ENCODE measurements at places on chromosomes 3 and 15.

GRCh38 chr15:100107151-100107550, 234.6 kb downstream of the ADAMTS17 start:
- DNase-seq, result no peak

DNA sequence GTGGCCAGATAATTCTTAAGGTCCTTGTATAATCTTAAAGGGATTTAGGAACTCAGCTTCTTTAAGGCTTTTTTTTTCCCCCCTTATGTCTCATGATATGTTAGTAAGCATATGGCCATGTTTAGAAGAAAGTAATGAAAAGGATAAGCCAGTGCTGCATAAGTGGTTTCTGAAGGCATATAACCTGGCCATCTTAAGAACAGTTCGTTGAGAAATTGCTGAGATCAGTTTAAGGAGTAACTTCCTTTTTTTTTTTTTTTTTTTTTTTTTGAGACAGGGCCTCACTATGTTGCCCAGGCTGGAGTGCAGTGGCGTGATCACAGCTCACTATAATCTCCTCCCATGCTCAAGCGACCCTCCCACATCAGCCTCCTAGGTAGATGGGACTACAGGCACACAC, 51.7 kb downstream of the UBE2E2 start:
- DNase-seq, result no peak

DNA sequence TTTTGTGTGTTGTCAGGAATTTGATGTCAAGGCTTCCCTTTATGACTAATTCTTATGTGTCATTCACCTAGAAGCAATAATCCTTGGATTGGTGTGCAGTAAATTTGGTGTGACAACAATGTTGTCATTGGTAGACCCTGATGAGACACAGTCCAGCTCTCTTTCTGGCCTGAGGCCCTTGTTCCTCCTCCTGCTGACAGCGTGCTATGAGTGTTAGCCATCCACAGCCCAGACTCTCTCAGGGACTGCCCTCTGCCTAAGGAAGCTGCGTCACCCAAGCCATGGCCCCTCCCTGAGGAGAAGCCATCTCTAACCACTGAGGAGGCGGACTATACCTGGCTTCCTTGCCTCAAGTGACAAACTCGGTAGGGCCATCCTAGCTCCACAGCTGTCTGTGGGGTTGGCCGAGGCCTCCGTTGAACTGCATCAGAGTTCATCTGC, 13.3 kb upstream of the TM4SF1 start:
- no peak for DNase-seq

GRCh38 chr15:71312194-71312708, 197.0 kb downstream of the THSD4 start:
- DNase-seq, result no peak

- DNase-seq, result no peak
These were observed 48.3 kb downstream of the CLDN11 start for GRCh38 chr3:170467007-170467406.

GRCh38 chr3:16529264-16529663, 15.8 kb upstream of the RFTN1 start:
- DNase-seq, result peak; percentile 38

DNA sequence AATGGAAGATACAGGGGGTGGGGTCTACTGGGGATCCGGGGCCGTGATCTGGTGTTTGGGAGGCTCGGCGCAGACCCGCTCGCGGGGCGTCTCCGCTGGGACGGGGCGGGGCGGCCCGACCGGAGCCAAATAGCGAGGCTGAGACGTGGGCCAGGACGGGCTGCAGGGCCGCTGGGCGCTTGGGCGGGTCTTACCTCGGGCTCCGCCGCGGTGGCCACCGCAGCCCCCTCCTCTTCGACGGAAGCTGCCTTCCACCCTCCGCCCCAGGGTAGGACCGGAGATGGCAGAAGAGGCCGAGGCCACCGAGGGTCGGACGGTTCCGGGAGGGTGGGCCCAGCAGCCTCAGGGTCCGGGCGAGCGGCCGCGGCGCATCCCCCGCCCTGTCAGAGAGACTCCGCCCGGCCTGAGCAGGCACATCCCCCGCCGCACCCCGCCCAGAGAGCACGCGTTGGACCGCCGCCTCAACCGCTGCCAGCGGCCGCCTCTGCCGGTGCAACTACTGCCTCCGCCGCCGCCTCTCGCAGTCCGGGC, 399 bp downstream of the MYO9A start:
- peak; percentile 69 for DNase-seq

DNA sequence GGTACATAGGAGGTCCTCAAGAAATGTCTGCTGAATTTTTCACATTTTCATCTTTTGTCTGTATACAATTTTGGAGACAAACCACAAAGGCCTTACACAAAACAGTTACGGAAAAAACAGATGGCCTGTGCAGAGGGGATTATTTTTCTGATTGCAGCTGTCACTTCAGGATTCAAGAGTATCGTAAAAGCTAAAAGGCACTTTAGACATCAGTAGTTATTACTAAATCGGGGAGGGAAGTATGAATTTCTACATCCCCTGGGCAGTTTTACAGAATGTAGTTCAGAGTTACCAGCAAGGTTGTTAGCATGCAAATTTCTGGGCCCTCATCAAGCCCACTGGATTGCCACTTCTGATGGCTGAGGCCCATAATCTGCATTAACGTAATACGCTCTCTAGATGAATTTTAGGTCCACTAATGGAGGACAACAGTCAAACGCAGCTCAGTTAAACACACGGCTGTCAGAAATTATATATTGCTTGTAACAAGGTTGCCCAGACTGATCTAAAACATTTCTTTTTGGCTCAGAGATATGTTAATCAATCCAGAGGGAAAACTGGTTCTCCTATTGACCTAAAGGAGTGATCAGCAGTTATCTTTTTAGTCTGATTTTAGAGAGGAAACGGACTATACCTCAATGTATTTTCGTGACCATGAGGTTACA, 1.1 kb downstream of the RIOX2 start:
- no peak for DNase-seq

DNA sequence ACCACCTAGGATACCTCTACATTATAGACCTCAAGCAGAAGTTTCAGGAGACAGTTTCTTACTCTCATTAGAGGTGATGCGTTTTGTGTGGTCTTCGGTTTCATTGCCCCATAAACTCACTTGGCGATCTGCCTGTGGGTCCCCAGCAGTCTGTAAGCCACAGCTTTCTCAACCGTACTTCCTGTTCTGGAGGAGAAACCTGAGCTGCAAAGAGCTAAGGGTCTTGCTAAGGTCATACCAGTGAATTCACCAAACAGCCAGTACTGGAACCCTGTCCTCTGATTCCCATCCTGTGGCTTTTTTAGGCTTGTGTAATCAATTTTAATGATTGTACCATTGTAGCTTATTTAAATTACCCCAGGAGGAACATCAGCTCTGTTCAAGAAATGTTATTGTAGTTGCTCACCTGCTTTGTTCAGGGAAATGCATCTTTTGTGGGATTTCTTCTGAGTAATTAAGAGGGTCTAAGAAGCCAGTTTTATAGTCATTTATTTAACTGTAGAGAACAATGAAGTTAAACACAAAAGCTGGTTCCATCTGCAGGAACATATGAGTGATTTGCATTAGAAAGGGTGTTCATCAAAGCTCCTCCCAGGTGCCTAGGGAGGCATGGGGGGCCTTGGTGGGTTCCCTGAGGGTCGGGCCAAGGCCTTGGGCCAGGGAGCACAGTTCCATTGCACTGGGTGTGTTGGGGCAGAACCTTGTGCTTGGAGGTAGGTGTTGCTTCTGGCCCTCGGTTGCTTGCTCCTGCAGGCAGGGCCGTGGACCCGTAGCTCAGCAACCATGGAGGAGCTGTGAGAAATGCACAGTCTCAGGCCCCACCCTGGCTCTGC, 69.6 kb downstream of the APBA2 start:
- DNase-seq, result peak; percentile 25

DNA sequence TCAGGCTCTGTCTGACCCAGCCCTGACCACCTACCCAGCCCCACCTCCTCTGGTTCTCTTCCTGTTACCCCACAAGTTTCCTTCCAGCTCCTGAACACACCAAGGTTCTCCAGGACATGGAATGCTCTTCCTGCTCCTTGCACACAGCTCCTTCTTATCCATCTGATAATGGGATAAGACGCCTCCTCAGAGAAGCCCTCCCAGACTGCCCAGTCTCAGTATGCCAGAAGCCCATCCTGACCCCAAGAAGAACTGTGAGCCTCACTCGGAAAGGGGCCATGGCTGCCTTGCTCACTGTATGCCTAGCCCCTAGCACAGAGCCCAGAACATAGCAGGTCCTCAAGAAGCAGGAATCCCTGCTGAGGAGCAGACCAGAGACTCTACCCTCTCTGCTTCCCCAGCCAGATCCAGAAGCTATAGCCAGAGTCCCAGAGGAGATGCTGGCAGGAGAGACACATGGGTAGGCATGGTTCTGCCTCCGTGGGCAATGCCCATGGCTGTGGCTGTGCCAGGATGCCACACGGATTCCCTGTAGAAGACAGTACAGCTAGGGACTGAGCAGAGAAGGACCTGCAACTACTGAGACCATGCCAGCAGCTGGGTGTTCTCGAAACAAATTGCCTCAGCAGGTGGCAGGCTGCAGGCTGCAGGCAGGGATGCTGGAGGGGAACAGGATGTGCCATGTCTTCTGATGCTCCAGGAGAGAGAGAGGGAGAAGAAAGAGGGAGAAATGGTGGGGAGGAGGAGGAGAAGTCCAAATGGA, 74.0 kb upstream of the LINGO1 start:
- DNase-seq, result no peak

GRCh38 chr3:41075975-41076374, 123.3 kb upstream of the CTNNB1 start:
- DNase-seq, result no peak

DNA sequence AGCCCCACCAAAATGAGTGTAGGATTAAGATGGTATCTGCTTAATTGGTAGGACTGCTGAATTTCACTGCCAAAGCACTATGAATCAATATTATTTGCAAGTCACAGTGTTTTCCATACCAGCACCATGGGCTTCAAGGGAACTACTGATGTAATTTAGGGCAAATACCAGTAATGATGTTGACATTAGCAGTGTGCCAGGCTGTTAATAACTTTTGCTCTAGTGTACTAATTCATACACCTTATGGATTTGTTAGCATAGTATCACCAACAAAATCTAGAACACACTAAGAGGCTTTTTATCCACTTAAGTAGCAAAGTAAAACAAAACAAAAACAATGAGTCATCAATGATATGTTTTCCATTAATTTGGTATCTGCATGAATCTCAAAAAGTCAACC, 888.2 kb downstream of the CADM2 start:
- no peak for DNase-seq

GRCh38 chr3:50269977-50270413, 1.0 kb downstream of the SEMA3B start:
- DNase-seq, result no peak

DNA sequence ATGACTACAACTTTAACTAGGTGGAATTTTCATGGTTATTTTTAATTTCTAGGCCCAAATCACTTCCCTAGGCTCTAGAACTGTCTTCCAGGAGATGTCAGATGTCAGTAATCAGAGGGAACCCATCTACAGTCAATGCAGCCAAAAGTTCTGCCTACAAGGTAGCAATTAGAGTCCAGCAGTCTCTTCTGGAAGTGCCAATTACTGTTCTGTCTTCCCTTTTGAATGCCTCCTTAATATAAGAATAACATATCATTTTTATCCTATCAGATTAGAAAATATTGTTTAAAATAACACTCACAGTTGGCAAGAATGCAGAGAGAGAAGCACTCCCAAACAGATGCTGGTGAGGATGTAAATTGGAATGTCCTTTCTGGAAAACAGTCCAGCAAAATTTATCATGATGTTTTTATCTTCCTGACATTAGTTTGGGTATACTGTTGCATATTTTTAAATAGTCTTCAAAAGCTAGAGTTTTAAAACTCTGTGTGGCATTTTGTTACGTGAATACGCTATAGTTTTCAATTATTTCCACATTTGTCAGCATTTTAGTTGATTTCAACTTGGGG, 543.7 kb downstream of the FHIT start:
- no peak for DNase-seq
